Posterior cingulate gyrus (tissue), 11 donors: ENCODE measurements at places on chromosomes 2 and 18.

GRCh38 chr2:152054593-152054992, 44.3 kb downstream of the CACNB4 start:
- no peak for DNase-seq

- DNase-seq = no peak
Measured at GRCh38 chr2:98026927-98027522, 31.3 kb upstream of the TMEM131 start.

GRCh38 chr2:53087262-53087873, 680.2 kb upstream of the CHAC2 start:
- no peak for DNase-seq

GRCh38 chr18:44668270-44668975, 12.3 kb upstream of the SETBP1 start:
- no peak for DNase-seq

GRCh38 chr2:211049321-211050018, 493.1 kb downstream of the CPS1 start:
- DNase-seq = no peak

- no peak for DNase-seq
Measured at GRCh38 chr2:43513216-43513615, 82.6 kb downstream of the THADA start.
